ENCODE measurements at places on chromosomes 7 and 10. TPM values are rescaled to one million over a fixed set of nuclear protein-coding genes. Genes with fewer than 3 reads are reported as not detected.

DNA sequence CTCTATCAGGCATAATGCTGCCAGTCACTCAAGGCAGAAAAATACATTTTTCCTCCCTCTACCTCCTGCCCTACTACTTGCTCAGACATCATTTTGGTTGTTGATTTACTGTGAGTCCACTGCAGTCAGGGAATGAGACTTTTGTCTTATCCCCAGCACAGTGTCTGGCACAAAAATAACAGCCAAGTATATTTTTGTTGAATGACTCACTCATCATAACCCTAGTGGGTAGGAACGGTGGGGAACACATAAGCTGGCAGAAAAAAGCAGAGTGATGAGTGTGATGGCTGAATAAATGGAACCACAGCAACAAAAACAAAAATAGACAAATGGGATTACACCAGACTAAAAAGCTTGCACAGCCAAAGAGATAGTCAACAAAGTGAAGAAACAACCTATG lies 65.8 kb upstream of the LAMB4 start:
- DNase-seq, result no peak

DNA sequence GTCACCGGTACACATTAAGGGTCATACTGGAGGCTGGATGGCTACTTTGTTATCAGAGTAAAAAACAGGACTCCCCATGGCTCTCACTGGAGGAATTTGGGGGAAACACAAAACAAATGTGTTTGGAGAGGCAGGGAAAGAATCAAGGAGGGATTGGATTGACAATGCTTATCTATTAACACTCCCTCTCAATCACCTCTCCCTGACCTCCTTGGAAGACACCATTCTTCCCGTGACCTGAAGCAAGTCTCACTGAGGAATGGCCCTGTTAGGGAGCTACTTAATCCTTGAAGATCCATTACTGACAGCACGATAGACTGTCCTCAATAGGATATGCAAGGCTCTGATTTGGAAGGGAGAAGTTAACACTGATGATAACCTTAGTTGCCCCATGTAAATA lies 242.1 kb upstream of the PTN start:
- no peak for DNase-seq

DNA sequence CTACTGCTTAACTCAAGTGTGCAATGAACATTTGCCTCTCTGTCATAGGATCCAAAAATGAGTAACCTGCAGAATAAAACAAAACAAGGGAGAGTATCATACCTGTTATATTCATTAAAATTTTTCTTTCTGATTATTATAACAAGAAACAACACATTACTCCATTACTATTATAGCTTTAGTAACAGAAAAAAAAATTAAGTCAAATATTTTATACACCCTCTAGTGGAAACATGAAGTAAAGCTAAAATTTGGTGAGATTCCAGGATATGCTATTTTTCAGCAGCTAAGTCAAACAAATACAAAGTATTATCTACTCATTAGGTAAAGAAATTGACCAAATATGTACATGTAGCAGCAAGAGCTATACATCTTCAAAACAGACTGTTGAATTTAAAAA lies 56.3 kb downstream of the PDZD8 start:
- no peak for DNase-seq

Gene CPVL
- 21.5 TPM for total RNA-seq

All from sciatic nerve (tissue), 2 donors.